ENCODE measurements at places on chromosomes 11 and 22.

- DNase-seq = no peak
Observed at GRCh38 chr11:14751975-14752407, 108.4 kb downstream of the PDE3B start.

GRCh38 chr11:47469361-47470179 is 20.6 kb upstream of the RAPSN start:
- no peak for DNase-seq

DNA sequence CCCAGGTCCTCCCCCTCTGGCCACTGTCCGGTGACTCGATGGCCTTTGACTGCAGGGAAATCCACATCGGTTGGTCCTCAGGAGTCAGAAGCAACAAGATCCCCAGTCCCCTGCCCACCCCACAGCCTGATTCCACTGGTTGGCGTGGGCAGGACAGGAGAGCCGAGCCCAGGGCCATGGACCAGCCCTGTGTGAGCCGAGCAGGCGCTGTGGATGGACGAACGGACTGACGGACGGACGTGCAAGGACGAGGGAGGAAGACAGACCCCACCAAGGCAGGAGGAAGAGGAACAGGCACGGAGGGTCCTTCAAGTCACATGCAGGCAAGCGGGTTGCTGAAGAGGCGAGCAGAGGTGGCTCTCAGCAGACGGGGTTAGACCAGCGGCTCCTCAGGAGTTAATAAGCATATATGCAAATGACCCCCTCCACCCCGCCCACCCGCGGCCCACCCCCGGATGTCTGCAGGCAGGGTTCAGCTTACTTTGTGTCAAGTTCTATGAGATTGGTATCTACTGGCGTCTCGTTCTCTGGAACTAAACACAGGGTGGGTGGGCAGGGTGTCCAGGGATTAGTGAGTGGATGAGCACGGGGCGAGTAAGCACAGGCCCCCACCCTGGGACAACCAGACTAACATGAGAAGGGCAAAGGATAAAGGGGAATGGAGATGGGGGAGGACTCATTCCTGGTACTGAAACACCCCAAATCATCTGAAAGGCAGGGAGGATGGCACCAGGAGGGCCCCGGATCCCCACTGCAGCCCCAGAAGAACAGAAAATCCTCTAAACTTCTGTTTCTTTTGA is 26.8 kb downstream of the TPBGL start:
- DNase-seq = no peak

DNA sequence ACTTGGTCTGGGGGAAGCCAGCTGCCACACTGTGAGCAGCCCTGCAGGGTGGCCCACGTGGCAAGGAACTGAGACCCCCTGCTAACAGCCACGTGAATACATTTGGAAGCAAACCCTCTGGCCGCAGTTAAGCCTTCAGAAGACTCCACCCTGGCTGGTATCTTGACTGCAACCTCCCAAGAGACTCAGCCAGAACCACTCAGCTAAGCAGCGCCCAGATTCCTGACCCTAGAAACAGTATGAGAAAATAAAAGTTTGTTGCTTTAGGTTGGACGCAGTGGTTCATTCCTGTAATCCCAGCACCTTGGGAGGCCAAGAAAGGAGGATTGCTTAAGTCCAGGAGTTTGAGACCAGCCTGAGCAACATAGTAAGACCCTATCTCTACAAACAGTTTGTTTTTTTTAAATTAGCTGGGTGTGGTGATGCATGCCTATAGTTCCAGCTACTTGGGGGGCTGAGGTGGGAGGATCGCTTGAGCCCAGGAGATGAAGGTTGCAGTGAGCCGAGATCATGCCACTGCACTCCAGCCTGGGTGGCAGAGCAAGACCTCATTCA is 8.7 kb downstream of the ZMAT5 start:
- DNase-seq = no peak

DNA sequence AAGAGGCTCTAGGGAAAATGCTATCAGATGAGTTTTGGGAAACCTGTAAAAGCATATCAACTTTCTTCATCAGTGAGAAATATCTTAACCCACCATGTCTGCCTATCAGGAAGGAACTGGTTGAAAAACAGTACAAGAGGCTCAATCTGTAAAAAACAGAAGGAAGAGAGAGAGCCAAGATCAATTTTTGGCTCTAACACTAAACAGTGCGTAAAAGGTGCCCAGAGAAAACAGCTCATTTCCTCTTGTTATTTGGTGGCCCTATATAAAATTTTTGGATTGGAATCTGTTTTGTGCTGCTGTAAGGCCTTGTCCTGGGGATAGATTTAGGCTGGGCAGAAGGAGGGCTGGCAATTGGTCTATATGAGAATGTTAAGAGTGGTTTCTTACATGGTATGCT is 12.1 kb downstream of the MS4A2 start:
- DNase-seq = no peak

GRCh38 chr22:41445129-41446056 is 1.2 kb downstream of the TOB2 start:
- DNase-seq = no peak

GRCh38 chr11:62710001-62710345 is 2.5 kb downstream of the GNG3 start:
- DNase-seq = no peak

Data from stimulated activated CD8-positive, alpha-beta memory T cell treated with anti-CD3 and anti-CD28 coated beads, Interleukin-7, amount 100 ng/mL, for 24 hours (primary cell).